Kidney (tissue), 22 donors: ENCODE measurements at places on chromosomes 1 and 21.

GRCh38 chr21:17784604-17785402 lies 34.4 kb downstream of the C21orf91 start:
- no peak for DNase-seq

- no peak for DNase-seq
Observed at GRCh38 chr1:169572187-169572586, 14.1 kb downstream of the F5 start.

- no peak for DNase-seq
Observed at GRCh38 chr1:51392241-51392640, 61.9 kb upstream of the TTC39A start.

GRCh38 chr21:35208810-35209517 lies 159.9 kb upstream of the RUNX1 start:
- no peak for DNase-seq

- DNase-seq = no peak
Observed at GRCh38 chr1:235101558-235102258, 26.9 kb downstream of the TOMM20 start.
